ENCODE measurements at places on chromosomes 12 and 14.

DNA sequence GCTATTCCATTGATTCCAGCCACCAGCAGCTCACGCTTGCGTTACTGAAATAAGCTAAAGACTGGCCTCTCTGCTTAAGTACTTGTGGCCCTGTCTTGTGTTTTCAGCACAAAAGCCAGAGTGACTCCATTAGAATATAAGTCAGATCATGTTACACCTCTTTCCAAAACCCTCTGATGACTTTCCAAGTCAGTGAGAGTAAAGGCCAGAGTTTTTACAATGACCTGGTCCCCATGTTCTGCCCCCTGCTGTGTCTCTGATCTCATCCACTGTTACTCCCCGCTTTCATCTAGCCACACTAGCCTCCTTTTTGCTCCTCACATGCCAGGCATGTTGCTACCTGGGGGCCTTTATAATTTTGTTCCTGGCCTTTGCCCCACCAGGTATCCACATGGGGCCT is 6.9 kb upstream of the CKAP4 start:
- DNase-seq = no peak

DNA sequence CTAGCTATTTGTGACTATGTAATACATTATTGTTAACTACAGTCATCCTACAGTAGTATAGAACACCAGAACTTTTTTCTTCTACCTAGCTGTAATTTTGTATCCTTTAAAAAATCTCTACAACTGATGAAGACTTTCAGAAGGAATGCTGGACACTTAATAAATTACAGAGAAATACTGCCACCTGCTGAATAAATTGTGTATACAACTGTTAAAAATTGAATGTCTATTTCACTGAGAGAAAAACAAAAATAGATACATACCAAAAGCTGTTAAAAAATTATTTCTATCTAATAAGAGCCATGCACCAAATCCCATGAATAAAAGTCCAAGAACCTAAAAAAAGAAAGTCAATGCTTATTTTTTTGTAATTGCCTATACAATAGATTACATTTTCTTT is 6.6 kb downstream of the TSPAN19 start:
- no peak for DNase-seq

DNA sequence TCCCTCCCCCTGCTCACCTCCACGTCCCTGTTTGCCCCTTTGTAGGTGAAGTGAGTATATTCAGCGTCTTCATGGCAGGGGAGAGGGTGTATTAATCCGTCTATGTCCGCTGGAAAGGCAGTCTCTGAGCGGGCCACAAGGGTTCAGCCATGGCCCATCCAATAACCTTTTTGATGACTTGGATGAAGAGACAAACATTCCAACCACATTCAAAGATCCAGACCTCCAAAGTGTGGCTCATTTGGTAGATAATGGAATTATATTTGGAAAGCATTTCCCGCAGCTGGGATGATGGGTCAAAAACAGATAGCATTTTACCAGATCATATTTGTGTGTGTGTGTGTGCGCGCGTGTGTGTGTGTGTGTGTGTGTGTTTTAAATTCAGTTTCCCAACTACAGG is 345.9 kb downstream of the DPF3 start:
- DNase-seq = no peak

- no peak for DNase-seq
Measured at GRCh38 chr14:68747393-68747792, 45.5 kb downstream of the ZFP36L1 start.

- no peak for DNase-seq
Measured at GRCh38 chr14:38850664-38851063, 252.4 kb downstream of the SEC23A start.

DNA sequence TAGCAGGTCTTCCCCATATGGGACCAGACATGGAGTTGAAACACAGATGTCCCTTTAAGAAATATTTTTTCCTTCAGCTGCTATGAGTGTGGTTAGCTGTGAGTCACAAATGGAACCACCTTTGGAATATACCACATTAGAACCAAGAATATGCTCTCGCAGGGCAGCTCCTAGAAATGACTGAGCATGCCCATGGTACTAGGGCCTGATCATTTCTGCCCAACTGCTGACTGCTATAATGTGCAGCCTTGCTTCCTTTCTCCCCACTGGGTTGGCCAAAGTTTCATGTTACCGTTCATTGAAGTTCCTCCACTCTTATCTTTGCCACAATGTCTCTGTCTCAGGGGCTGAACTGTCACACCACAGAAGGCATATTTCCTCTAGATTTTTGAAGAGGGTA is 1074.6 kb downstream of the FLRT2 start:
- DNase-seq = no peak

- no peak for DNase-seq
Measured at GRCh38 chr14:81161749-81162148, 59.0 kb downstream of the GTF2A1 start.

- DNase-seq = no peak
Measured at GRCh38 chr14:104128981-104129380, 9.4 kb upstream of the KIF26A start.

- DNase-seq = peak; percentile 66
Measured at GRCh38 chr14:63713764-63714163, 14.1 kb downstream of the SGPP1 start.

DNA sequence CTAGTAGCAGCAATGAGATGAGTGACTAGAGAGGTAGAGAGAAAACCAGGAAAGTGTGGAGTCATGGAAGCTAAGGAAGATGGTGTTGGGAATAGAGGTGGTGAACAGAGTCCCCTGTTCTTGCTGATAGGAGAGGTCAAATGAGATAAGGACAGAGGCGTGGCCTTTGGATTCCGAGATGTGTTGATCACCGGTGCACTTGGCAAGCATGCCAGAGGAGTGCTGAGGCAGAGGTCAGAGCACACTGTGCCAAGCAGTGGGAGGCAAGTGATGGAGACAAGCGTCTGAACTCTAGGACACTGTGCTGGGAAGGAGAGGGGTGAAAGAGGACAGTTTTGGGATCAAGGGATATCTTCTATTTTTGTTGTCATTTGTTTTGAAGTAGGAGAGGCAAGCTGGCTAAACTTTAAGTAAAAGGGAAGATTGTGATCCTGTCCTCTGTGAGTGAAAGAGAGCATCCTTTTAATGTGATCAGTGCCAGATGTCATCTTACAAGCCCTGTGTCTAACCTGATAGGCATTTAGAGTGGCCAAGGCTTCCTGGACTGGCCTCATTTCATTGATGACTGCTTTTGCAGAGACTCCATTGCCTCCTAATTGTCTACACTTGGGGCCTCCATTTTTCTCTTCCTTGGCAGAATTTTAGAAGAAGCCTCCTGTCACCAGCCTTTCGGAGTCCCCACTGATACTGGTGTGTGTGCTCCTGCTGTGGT is 336.4 kb downstream of the CACNA1C start:
- no peak for DNase-seq

- no peak for DNase-seq
Measured at GRCh38 chr12:64824500-64825142, at the start of gene TBC1D30. TSS of gene TBC1D30 (plus strand) at chr12:64824647. CDS start at chr12:64824880, 233 bp downstream.

GRCh38 chr12:131094831-131095805 is 141.4 kb downstream of the ADGRD1 start:
- DNase-seq = no peak

GRCh38 chr12:131222329-131223139 is 268.8 kb downstream of the ADGRD1 start:
- DNase-seq = no peak

- DNase-seq = no peak
Measured at GRCh38 chr12:69168828-69169227, 70.5 kb upstream of the CPSF6 start.

DNA sequence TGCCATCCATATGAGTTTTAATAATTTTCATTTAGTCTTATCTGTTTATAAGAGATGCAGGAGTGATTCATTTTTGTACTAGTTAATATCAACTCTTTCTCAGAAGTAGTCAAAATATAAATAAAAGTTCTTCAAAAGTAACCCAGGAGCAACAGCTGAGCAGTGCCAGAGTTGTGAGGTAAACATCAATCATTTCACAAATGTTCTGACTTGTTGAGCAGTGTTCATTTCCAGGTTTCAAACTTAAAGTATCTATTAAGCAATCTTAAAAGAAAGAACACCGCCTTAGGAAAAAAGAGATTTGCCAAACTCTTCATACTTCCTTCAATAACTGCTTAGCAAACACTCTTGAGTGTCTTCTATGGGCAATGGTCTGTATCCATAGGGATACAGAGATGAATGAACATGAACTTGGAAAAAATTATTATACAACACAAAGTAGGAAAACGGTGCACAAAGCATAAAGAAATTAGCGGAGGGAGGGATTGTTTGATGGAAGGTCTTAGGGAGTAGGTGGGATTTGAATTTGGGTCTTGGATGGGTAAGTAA is 41.9 kb upstream of the POC1B start:
- DNase-seq = no peak

- no peak for DNase-seq
Measured at GRCh38 chr12:76863837-76864236, 15.0 kb downstream of the CSRP2 start.

DNA sequence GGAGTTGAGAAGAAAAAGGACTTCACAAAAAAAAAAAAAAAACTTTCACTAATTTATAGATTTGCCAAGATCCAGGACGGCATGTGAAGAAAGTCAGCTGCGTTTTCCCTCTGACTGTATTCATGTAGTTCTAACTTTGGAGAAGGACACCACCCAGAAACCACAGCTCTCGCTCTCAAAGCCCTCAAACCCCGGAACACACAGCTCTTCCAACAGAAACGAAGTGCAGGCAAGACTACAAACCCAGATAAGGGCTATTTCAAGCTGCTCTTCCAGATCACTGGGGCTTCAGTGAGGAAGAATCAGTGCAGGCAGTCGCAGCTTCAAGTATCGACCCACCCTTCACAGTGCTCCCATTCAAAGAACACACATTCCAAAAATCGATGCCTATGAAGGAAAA is 13.2 kb downstream of the KCNH5 start:
- no peak for DNase-seq

- DNase-seq = no peak
Measured at GRCh38 chr12:31999692-32000091, 40.5 kb downstream of the RESF1 start.

GRCh38 chr12:32917094-32917611 is 20.6 kb upstream of the PKP2 start:
- DNase-seq = peak; percentile 83

- DNase-seq = no peak
Measured at GRCh38 chr14:50402965-50403364, 6.3 kb upstream of the CDKL1 start.

GRCh38 chr14:72925815-72926291 is 411 bp upstream of the DCAF4 start:
- no peak for DNase-seq

Data from HS-27A (cell line).